ENCODE measurements at places on chromosomes 7 and 10.

DNA sequence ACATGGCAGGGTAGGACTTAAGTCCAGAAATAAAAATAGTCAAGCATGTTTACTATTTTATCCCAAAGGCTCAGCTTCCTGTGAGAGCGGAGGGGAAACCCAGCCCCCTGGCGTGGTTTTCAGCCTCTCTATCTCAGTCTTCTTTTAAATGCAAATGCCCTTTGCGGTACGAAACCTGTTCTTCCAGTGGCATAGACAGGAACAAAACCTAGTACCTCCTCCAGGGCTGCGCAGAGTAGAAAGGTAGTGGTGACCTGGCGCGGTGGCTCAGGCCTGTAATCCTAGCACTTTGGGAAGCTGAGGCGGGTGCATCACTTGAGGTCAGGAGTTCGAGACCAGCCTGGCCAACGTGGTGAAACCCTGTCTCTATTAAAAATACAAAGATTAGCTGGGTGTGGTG, 181.3 kb upstream of the FOXK1 start:
- no peak for DNase-seq

DNA sequence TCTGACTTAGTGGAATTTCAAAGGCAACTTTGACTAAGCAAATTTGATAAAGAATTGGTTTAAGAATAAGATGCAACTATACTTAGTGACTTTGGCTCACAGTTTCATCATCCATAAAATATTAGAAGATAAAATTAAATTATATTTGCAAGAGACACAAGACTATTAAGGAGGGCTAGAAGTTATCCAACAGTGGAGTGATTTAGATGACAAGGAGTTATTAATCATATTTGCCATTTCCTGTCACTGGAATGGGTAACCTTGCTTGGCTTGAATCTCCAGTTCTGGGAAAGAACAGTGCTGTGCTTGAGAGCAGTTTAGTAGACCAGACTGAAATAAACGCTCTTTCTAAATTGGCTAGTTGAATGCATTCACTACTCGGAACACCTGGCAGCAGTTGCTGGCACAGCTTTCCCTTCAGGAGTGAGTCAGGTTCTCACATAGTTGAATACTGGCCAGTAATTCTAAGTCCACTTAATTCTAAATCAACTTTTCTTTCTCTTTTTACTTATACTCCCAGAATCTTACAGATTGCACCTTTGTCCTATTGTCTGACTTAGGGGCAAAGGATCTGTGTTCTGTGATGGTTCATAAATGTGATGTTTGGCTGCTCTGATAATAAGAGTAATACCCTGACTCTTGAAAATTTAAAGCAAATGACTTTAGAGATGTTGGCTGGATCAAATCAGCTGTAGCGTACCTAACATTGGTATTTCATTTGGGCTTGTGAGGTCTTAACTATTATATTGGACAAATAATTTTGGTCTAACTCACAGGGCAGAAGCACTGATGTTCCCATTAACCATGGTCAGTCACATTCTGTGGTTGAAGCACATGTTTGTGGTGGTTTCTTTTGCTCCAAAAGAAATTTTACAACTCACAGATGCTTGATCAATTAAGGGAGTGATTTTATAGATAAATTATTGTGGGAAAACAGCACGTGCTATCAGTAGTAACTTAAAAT, 16.6 kb downstream of the STMP1 start:
- DNase-seq: no peak

- DNase-seq: no peak
These were observed 272.3 kb upstream of the C7orf33 start for GRCh38 chr7:148318102-148318811.

DNA sequence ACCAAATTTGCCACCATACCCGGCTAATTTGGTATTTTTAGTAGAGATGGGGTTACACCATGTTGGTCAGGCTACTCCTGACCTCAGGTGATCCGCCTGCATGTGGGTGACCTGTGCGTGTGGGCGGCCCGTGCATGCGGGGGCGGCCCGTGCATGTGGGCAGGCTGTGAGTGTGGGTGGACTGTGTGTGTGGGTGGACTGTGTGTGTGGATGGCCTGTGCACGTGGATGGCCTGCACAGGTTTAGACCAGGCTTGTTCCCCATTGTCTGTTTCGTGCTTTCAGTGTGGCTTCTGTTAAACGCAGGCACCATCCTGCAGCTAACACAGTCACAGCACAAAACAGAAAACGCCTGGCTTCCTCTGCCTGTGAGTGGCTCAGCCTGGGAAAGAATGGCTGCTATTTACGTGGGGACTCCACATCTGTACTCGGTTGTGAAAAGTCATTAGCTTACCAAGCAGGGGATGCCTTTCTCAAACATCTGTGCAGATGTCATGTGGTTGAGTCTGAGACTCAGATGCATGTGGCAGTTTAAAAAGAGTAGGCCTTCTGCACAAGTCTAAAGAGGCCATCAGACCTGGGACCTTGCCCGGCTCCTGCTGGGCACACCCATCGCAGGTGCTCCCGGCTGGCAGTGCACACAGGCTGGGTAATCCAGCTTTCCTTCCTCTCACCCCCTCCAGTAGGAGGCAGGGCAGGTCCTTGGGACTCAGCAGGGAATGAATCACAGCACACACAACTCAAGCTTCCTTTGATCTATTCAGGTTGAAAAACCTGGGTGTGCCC, 91.6 kb downstream of the COBL start:
- no peak for DNase-seq

- DNase-seq: no peak
These were observed 110.7 kb downstream of the AKR1D1 start for GRCh38 chr7:138186951-138187351.

DNA sequence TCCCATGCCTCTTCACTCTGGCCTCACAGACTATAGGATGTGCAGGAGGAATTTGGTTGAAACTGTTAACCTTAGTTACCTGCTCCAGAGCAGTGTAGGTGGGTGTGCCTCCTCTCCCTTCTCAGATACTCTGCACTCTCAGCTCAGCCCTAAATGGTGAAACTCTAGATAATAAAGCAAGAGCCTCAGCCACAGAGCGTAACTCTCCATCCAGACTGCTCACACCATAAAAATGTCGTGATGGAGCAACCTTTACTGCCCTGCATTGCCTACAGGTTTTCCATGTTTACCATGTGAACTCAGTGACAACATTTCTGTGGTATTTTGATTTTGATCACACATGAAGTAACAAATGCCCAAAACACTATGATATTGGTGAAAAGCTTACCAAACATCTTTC, 227.7 kb downstream of the CREB5 start:
- DNase-seq: no peak

- DNase-seq: no peak
These were observed 83.5 kb downstream of the GNAT3 start for GRCh38 chr7:80428161-80429054.

- DNase-seq: no peak
These were observed 7.1 kb upstream of the MGMT start for GRCh38 chr10:129459762-129460539.

- DNase-seq: no peak
These were observed 35.0 kb downstream of the ARMH3 start for GRCh38 chr10:102020938-102021337.

DNA sequence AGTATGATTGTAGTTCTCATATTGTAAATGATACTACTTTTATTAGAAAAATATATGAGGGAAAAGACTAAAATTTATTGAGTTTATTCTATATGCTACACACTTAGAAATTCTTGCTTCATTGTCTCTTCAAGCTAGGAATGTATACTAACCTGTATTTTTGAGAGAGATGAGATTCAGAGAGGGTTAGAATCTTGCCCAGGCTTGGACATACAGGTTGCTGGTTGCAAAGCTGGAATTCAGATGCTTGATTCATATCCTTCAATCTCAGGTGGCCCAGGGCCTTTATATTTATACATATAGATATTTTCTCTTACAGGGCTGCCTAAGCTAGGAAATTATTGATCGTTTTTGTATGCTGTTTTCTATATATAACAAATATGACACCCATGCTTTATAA, 324.2 kb downstream of the CDK14 start:
- DNase-seq: no peak

DNA sequence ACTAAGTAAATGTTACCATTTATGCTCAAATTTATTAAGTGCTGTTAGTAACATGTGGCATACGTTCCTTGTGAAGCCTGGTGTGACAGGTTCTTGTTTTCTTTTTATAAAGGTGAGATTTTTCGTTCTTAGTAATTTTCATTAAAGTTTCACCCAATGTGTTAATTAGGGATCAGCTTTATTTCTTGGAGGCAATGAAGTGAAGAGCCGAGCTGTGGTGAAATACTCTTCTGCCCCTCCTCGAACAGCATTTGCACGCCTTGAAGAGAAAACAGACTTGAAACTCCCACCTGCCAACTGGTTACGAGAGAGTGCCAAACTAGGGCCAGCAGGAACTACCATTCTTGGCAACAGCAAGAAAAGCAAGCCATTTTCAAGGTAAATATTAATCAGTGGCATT, 1.5 kb downstream of the EDRF1 start:
- no peak for DNase-seq

DNA sequence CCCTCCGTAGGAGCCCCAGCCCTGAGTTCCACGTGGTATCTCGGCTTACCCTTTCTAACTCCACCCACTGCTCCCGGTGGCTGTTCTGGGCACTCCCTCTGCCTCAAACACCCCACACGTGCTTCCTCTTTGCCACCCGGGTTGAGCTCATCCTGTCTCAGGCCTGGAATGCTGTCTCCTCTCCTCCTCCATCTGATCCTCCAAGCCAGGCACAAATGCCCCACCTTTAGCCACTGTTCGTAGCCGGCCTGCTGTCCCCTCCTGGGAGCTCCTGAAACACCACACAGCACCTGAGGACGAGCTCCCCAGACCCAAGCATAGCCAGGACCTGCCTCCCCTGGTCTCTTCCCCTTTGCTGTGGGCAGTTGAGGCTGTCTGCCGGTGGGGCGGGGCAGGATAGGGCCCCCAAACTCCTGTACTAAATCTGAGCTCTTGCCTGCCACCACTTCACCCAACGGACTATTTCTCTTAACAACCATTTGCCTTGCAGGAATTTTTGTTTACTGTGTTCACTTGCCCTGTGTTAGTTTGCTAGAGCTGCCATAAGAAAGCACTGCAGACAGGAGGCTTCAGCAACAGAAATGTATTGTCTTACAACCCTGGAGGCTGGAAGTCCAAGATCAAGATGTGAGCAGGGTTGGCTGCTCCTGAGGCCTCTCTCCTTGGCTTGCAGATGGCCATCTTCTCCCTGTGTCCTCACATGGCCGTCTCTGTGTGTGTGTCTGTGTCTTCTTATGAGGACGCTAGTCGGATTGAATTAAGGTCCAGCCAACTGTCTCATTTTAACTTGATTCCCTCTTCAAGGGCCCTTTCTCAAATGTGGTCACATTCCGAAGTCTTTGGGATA, 58.3 kb upstream of the SHH start:
- no peak for DNase-seq

GRCh38 chr7:549066-549890, 29.6 kb upstream of the PDGFA start:
- no peak for DNase-seq

DNA sequence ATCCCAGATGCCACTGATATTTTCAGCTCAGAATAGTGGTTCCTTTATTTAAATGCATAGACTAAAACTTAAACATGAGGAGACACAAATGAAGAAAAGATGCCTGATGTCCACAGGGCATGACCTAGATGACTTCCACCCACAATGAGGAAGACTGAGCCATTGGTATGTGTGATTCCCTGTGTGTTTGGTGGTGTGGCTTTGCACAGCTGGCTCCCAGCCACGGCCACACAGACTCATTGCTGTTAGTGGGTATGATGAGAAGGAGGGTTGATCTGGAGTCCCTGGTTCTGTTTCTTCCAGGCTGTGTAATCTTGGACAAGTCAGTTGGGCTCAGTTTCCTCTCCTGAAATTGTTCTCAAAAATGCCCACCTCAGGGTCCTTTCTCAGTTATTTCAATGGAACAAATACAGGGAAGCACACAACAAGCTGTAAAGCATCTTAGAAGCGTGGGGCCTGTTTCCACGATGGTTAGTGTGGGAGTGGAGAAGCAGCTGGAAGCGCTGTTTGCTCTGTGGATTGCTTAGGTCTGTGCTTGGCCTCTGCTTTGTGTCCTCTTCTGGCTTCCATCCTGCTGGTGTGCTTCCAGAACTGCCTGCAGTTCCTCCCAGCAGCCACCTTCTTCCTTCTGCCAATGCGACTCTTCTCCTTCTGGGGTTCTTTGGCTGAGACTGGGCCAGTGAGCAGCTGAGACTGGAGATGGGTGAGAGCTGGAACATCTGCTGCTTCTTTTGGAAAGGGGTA, 303.7 kb downstream of the BMPER start:
- DNase-seq: no peak

DNA sequence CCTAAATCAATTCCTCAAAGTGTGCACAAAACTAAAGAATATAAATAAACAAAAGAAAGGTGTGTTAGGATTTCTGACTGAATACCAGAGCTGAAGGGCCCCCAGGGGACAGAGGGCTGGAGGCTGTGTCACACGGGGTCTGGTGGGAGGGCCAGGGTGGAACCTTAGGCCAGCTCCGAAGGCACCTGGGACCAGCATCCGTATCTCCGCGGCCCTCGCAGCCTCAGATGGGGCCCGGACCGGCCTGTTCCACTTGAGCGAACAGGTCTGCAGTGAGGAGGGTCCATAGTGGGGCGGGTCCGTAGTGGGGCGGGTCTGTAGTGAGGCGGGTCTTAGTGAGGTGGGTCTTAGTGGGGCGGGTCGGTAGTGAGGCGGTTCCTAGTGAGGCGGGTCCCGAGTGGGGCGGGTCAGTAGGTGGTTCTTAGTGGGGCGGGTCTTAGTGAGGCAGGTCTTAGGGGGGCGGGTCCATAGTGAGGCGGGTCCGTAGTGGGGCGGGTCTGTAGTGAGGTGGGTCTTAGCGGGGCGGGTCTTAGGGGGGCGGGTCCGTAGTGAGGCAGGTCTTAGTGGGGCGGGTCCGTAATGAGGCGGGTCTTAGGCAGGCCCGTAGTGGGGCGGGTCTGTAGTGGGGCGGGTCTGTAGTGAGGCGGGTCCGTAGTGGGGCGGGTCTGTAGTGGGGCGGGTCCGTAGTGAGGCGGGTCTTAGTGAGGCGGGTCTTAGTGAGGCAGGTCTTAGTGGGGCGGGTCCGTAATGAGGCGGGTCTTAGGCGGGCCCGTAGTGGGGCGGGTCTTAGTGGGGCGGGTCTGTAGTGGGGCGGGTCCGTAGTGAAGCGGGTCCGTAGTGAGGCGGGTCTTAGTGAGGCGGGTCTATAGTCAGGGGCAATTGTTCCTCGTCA, 15.1 kb downstream of the GPR146 start:
- DNase-seq: no peak

GRCh38 chr10:131480066-131480465, 168.5 kb upstream of the TCERG1L start:
- no peak for DNase-seq

DNA sequence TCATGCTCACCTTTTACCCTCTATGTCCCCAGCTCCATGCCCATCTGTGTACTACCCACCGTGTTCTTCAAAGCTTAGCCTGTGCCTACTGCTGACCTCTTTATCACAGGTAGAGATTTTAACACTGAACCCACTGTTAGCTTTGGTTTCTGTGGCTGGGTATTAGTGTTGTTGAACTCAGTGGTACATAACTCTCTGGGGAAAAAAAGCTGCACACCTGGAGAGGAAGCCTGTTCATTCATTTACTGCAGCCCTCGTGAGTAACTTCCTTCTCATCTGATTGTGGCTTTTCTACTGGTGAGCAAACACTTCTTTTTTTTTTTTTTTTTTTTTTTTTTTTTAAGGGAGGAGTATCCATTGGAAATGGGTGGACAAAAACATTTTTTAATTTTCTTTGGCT, 326.3 kb downstream of the CCSER2 start:
- no peak for DNase-seq

GRCh38 chr7:125427676-125428075, 498.1 kb upstream of the POT1 start:
- DNase-seq: no peak

Measured in stimulated activated CD4-positive, alpha-beta T cell treated with anti-CD3 and anti-CD28 coated beads, TNF-alpha, amount 100 ng/mL, for 4 hours (primary cell).